COLO829 (cell line): ENCODE measurements at places on chromosomes 3 and 15.

DNA sequence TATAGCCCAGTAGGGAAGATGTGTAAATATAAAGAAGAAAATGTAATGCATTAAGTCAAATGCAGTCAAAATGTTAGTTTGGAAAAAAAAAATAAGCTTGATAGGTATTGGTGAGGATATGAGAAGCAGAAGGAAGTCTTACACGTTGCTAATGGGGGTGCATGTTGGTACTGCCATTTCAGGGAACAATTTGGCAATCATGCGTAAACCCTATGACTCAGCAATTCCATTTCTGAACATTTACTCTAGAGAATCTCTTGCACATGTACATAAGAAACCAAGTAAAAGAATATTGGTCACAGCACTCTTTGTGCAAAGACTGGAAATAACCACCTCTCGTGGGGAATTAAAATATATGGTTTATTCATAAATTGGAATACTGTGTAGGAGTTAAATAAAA lies 35.5 kb upstream of the TIMP4 start:
- no peak for DNase-seq

DNA sequence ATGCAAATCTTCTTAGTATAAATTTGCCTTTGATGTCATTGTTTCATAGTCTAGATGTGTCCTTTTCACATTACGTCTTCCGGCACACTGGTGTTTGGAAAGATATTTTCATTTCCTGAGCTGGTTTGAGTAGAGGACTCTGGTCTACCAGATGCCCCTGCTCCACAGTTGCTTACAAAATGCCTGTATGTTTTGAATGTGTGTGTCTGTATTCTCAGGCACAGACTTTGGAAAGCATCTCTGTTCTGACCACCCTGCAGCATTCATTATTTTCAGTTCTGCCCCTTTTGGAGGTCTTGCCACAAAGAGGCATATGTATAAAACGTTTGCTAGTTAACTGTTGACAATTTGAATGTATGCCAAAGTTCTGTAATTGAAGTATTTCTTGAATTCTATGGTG lies 236.0 kb upstream of the GOLIM4 start:
- no peak for DNase-seq

DNA sequence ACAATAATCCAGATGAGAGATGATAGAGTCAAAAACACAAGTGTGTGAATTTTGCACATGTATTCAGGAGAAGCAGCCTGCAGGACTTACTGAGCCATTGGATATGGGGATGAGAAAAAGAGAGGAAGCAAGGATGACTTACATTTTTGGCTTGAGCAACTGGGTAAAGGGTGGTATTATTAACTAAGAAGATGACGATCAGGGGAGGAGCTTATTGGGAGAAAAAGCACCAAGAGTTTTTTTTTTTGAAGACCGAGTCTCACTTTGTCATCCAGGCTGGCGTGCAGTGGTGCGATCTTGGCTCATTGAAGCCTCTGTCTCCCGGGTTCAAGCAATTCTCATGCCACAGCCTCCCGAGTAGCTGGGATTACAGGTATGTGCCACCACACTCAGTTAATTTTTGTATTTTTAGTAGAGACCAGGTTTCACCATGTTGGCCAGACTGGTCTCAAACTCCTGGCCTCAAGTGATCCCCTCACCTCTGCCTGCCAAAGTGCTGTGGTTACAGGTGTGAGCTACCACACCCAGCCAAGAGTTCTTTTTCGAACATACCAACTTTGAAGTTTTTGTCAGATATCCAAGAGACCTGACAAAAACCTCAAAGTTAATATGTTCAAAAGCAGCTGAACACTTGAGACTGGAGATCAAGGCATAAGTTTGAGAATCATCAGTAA lies 14.8 kb upstream of the SH3BP5 start:
- no peak for DNase-seq

DNA sequence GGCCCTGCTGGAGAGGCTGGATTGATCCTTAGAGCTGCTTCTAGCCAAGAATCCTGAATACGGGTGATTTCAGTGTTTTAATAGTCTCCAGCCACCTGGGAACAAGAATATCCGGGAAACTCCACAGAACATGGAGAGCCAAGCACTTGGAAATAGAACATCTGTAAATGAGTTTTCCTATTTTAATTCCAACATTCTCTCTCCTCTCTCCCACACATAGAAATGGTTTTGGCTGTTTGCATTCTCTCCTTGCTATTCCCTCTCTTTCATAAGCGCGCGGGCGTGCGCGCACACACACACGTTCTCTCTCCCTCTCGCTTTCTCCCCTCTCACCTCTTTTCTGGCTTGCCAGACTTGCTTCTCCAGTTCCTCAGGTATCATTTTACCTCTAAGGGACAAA lies 50.6 kb downstream of the GADL1 start:
- no peak for DNase-seq

DNA sequence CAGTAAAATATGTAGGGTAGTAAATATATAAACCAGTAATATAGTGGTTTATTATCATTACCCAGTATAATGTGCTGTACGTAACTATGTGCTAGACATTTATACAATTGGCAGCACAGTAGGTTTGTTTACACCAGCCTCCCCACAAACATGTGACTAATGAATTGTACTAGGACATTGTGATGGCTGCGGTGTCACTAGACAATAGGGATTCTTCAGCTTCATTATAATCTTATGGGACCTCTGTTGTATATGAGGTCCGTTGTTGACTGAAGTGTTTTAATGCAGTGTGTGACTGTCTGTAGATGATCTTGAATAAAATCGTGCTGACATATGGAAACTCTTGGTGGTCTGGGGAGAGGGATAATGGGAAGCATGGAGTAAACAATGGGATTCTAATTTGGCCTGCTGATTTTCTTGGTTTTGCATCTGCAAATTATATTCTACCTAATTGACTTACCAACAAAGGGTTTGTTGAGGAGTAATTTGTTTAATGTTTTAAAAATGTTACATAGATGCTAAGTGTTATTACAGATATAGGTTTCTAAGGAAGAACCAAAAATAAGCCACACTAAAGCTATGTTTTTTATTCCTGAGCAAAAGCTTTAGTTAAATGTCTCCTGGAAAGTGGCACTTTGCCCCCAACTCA lies 496.5 kb upstream of the TBL1XR1 start:
- DNase-seq, result no peak

GRCh38 chr15:31345606-31346366 lies 19.2 kb downstream of the KLF13 start:
- no peak for DNase-seq

DNA sequence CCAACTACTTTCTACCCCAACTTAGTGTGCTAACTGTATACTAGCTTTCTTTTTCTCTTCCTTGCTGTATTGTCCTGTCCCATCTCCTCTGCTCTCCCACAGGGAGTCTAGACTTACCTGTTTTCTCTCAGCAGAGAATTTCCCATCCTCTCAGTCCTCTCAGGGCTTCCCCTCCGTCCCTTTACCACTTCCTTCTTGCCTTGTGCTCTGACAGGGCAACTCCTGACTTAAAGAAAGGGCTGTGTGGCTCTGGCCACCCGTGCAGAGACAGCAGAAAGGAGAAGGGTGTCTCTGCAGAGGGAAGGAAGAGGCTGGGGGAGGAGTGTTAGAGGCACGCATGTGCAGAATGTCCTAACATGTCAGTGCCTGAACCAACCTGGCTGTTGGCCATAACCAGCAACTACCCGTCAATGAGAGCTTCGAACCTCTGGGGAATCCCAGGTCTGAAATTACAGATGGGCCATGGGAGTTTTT lies at the start of gene GCSAM:
TSS of gene GCSAM (minus strand) at position 274 of the 474 bp plus-strand sequence. CDS start at position 146, 128 bp downstream.
- DNase-seq, result no peak

DNA sequence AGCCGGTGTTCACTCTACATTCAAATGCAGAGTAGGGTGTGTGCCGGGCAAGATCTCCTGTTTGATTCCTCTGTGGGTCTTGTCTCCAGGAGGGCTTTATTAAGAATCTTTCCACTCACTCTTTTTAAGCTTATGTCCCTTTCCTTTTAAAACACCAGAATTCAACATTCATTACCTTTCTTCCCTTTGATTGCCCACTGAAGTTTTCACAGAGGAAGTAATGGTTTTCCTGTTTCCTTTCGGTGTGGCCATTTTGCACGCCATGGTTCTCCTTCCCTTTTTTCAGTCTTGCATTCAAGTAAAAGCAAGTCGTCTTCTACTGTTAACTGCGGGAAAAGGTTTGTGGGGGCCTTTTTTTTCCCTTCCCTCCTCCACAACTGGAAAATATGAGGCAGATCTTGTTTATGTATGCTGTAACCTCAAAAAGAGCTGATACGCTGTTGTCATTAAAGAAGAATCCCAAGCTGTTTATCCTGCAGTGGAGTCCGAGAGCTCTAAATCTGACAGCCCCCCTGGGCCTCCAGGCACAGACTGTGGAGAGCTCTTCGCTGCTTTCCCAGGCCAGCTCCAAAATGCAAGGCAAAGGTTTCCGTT lies 40.5 kb downstream of the FILIP1L start:
- DNase-seq, result no peak

- DNase-seq, result no peak
Measured at GRCh38 chr3:24751020-24751419, 256.4 kb upstream of the THRB start.

DNA sequence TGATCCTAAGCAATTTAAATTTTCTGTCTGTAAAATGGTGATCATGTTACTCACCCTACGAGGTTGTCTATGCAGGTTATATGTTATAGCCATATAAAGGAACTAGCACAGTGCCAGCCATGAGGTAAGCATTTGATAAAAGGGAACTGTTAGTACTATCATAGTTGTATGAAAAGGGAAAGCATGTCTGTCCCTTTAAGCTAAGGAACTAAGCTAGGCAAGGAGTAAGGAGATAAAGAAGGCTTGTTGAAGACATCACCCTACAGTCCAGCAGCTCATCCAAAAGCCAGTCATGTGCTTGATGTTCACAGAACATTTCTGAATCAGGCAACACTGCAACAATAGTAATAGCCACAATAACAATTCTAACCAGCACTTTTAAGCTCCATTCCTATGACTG lies 243.9 kb downstream of the ZBTB20 start:
- no peak for DNase-seq

DNA sequence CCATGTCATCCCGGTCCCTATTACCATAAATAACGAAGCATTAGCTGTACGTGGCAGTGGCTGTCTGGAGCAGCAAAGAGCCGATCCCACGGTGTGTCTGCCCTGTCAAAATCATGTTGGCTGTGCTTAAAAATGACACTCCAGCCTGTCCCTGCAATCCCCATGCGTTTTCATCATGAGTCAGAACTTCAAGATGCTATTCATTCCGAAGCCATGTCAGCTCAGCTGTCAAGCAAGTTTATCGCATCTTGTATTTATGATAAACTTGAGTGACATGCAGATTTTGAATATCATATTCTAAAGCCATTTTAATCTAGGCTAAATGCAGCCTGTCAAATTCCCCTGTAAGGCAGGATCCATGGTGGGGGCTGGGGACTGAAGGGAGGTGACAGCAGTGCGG lies 152.4 kb downstream of the TJP1 start:
- DNase-seq, result no peak

GRCh38 chr15:28005004-28005527 lies 94.0 kb downstream of the OCA2 start:
- DNase-seq, result no peak

DNA sequence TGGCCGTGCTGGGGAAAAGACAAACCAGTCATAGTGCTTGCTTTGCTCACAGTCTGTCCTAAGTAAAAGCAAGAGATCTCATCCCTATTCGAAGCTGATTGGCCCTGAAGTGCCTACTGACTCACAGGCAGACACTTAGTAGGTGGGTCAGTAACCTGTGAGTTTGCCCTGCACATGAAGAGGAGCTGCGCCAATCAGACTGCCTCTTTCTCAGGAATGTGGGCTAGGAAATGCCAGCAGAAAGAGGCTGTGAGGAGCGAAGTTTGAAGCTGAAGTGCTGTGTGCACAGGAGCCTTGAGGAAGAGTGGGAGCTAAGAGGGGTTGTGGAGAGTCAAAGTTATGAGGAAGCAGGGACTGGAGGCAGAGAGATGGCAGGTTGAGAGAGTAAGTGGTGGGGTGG lies 126.8 kb downstream of the IL20RB start:
- no peak for DNase-seq

DNA sequence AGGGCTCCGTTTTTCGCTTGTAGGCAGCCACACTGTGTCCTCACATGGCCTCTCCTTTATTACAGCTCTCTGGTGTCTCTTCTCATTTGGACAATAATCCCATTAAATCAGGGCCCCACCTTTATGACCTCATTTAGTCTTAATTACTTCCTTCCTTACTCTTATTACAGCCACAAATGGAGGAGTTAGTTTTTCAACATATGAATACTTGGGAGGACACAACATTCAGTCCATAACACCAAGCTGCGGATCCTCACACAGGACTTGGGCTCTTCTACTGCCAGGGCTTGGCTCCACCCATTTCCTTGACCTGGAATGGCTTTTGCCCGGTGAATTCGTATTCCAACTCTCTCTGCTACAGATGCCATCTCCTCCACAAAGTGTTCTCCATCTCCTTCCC lies 74.3 kb upstream of the SLC7A14 start:
- DNase-seq, result no peak

DNA sequence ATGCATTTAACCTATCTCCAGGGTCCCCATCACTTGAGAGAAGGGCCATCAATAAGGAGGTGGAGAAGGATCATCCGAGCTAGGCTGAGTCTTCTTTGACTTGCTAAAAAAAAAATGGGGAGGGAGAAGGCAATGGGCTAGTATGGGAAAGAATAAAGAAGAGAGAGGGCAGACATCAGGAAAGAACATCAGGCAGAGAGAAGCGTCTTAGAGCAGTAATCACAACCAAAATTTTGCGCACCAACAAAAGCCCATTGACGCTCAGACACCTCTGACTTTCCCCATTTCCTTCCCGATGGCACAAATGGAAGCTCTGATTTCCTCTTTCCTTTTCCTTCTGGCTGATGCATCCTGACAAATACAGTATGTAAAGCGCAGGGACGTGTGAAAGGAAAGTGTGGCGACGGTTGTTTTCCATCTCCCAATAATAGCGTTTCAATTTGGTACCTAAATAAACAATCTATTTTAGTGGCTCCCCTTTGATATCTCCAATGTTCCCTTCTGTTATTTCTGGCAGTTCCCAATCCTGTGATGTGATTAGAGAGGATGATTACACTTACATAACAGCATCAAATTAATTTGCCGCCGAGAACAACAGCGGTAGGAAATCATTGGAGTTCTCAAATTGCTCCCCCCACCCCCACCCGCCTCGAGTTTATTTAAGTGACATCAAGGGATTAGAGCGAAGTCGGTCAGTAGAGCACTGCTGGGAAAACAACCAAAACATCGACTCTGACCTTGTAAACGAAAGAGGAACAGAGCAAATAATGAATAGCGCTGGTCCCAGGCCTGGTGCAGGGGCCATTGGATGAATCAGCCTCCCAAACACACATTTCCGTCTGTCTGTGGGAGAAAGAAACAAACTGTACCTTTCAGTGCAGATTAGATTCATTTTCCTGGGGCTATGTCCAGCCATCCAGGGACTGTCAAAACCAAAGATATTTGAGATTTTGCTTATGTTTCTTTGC lies 273.3 kb upstream of the ICE2 start:
- no peak for DNase-seq

DNA sequence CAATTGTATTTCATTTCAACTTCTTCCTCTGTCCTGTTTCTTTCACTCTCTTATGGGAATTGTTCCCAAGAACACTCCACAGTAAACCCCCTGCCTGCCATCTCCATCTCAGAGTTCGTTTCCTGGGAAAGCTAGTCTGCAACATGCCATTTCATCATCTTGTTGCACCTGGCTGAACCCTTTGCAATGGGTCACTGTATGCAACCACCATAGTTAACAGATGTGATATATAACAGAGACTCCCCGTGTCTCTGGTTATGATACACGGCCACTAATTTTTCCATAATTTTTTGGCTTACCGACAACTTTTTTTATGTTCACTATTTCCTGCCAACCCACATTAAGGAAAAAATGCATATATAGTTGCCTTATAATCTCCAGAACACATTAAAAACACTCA lies 95.5 kb downstream of the CHST2 start:
- no peak for DNase-seq

GRCh38 chr3:106827515-106828213 lies 549.6 kb upstream of the CCDC54 start:
- no peak for DNase-seq
